Bronchial epithelial cell (primary cell): ENCODE measurements at places on chromosomes 16 and 17. TPM values are rescaled to one million over a fixed set of nuclear protein-coding genes. Genes with fewer than 3 reads are reported as not detected.

UMOD gene
- total RNA-seq: not detected in 2 replicates

STH gene
- total RNA-seq: not detected in 2 replicates

AATK gene
- total RNA-seq: 0.51 and 0.79 TPM in 2 replicates

KRT28 gene
- not detected in 2 replicates for total RNA-seq

C17orf67 gene
- total RNA-seq: 0.26 and 0.64 TPM in 2 replicates

GPR179 gene
- under 0.01 TPM in 2 replicates for total RNA-seq

CCL3 gene
- not detected in 2 replicates for total RNA-seq

SPATA32 gene
- total RNA-seq: under 0.01 TPM in 1 of 2 replicates, not detected in the other

CCL7 gene
- total RNA-seq: not detected in 2 replicates

RTN4RL1 gene
- total RNA-seq: 0.13 and 0.26 TPM in 2 replicates

ASPA gene
- total RNA-seq: not detected in 2 replicates

CMTM1 gene
- total RNA-seq: 0.26 and 0.38 TPM in 2 replicates

ZNF771 gene
- 5.0 and 10.0 TPM in 2 replicates for total RNA-seq

AKAP1 gene
- total RNA-seq: 20.4 and 30.0 TPM in 2 replicates
